ENCODE measurements at places on chromosomes 3 and 15.

- DNase-seq: no peak
Observed at GRCh38 chr3:119627461-119627860, 29.8 kb downstream of the PLA1A start.

- DNase-seq: no peak
Observed at GRCh38 chr3:25339225-25339624, 88.8 kb upstream of the RARB start.

- peak; percentile 7 for DNase-seq
Observed at GRCh38 chr3:113018536-113019181, 27.9 kb downstream of the GTPBP8 start.

GRCh38 chr15:51232581-51232980 lies 105.8 kb downstream of the CYP19A1 start:
- DNase-seq: no peak

GRCh38 chr3:11060500-11061251 lies 68.1 kb downstream of the SLC6A1 start:
- DNase-seq: peak; percentile 82

DNA sequence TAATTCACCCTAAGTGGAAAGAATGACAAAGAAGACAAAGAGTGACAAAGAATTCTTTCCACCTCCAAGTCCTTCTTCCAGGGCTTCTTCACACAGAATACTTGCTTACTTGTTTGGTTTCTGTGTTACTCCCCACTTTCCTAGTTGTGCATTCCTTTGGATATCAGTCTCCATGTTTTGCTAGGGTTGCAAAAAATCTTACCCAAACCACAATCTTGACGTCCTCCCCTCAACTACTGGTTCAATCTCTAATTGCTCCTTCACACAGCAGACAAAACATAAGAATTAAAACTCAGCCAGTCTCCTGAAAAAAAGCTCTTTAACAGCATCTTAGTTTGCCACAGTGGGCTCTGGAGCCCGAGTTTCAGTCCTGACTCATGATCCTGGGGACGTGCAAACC lies 297.6 kb upstream of the CHRNA7 start:
- no peak for DNase-seq

GRCh38 chr3:46705751-46706552 lies 4.8 kb downstream of the TMIE start:
- DNase-seq: peak; percentile 66

DNA sequence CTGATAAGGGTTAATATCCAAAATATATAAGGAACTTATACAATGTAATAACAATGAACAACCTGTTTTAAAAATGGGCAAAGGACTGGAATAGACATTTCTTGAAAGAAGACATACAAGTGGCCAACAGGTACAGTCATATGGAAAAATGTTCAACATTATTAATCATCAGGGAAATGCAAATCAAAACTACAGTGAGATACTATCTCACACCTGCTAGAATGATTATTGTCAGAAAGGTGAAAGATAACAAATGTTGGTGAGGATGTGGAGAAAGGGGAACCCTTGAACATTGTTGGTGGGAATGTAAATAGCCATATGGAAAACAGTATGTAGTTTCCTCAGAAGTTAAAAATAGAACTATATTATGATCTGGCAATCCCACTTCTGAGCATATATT lies 20.4 kb downstream of the GOLM2 start:
- DNase-seq: no peak

DNA sequence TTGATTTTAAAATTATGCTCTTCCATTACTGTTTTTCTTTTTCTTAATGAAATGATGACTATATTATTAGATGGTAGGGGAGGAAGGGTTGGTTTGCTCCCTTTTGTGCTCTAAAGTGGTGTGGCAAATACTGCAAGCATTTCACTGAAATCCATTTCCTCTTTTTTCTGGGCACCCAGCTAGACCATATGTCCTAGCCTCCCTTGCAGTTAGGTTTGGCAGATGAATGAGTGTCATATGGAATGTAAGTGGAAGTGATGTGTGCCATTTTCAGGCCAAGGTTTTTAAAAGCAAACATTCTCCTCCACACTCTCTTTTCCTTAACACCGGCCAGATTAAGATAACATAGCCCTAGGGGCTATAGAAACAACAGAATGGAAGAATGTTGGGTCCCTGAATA lies 363.0 kb downstream of the FGF12 start:
- DNase-seq: no peak

- DNase-seq: peak; percentile 24
Observed at GRCh38 chr3:111227216-111227615, 155.6 kb downstream of the NECTIN3 start.

DNA sequence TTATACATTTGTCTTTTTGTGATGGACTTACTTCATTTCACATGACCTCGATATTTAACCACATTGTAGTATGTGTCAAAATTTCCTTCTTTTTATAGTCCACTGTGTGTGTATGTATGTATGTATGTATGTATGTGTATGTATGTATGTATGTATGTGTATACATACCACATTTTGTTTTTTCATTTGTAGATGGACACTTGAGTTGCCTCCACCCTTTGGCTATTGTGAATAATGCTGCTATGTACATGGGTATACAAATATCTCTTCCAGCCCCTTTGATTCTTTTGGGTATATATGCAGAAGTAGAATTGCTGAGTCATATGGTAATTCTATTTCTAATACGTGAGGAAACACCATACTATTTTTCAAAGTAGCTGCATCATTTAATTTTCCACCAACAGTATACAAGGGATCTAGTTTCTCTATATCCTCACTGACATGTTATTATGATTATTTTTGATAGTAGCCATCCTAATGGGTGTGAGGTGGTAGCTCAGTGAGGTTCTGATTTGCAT lies 228.2 kb downstream of the OPA1 start:
- DNase-seq: no peak

DNA sequence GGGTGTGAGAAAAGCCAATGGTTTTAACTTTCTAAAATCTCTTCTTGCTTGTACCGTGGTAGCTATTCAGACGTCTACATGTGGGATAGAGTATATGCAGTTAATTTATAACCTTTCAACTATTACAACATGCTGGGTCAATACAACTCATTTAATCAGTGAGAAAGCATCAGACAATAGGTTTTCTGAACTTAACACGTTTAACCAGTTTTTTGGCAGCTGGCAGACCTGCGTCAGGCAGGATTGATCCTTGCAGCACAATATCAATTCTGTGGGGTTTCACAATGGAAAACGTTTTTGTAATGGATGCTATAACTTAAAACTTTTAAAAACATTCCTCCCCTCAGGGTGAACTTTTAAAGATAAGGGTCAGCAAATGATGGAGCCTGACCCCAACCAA lies 6.5 kb downstream of the GNB5 start:
- no peak for DNase-seq

DNA sequence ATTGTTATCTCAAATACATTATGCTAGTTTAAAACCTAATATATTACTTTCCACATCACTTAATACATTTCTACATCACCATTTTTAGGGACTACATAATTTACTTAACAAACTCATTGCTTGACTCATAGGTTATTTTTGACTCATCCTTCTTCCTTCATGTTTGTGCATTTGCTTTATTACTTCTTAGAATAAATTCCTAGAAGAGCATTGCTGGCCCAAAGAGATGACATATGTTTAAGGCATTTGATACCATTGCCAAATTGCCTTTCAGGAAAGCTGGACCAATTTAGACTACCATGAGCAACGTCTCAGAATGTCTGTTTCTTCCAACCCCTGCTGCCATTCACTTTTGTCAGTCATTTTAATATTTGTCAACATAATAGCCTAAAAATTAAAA lies 905.8 kb downstream of the IGSF11 start:
- DNase-seq: peak; percentile 34

DNA sequence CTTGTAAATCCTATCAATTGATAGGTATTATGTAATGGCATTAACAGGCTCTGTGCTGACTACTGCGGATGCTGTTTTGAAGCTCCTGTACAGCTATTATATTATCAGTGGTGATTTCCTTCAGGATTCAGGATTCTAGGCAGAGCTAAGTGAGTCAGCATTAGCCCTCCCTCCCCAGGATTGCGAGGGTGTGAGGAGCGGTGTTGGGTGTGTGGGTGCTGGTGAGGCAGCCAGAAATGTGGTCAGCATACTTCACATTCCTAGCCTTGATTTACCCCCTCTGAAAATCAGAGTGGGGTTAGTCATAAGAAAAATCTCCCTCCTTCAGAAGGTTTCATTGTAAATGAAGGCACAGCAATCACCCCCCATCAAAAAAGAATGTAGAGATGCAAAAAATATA lies 72.5 kb downstream of the SNTN start:
- peak; percentile 93 for DNase-seq

GRCh38 chr3:124621498-124621897 lies 108.8 kb upstream of the UMPS start:
- DNase-seq: no peak

DNA sequence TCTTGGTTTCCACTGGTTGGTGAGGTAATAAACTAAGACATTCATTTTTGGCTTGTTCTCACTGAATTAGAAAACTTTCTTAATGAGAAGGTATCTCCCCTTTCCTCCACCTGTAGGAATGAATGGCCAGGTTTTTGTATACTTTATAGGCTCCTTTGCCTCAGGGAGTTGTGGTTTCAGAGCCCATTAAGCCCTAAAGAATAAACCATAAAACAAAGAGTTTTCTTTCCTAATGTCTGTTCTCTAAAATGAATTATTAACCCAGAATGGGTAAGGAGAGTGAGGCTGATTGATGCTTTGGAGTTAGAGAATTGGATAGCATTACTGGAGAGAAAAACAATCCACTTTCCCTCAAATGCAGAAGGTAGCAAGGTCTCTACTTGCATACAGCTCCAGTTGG lies 67.6 kb downstream of the TIGIT start:
- DNase-seq: no peak

- DNase-seq: peak; percentile 64
Observed at GRCh38 chr15:66472176-66472999, 25.2 kb downstream of the SNAPC5 start.

DNA sequence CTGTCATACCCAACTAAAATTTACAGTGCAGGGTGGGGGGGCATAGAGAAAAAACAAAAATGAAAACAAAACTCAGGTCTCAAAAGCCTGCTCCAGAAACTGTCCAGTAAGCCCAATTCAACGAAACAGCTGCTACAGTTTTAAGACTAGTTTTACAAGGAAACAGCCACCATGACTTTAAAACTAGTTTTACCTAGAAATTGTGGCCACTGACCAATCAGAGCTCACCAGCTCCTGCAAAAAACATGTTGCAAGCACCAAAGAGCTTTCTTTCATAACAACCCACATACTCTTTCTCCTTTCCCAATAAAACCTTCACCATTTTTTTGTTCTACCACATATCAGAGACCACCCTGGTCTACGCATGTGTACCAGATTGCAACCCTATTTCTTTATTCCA lies 7.3 kb upstream of the CFAP91 start:
- no peak for DNase-seq

GRCh38 chr3:5675319-5675718 lies 487.8 kb downstream of the EDEM1 start:
- no peak for DNase-seq

GRCh38 chr15:49085696-49086459 lies 39.6 kb upstream of the SECISBP2L start:
- no peak for DNase-seq

GRCh38 chr3:56999547-56999946 lies 60.9 kb upstream of the SPATA12 start:
- no peak for DNase-seq

DNA sequence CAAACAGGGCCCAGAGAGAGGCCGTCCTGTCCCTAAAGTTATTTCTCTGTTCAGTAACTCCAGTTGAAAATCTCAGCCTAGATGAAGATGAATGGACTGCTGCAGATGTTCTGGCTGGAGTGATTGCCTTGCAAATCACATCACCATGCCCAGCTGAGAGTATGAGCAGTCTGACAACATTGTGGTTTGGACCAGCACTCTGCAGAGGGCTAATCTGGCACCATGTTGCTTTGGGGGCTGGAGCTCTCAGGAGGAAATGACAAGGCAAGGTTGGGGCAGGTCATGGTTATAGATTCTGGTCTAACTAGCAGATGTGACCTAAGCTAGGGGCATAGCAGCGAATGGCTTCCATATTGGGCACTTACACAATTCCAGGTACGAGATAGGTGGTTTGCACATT lies 314.2 kb downstream of the CLSTN2 start:
- DNase-seq: no peak

DNA sequence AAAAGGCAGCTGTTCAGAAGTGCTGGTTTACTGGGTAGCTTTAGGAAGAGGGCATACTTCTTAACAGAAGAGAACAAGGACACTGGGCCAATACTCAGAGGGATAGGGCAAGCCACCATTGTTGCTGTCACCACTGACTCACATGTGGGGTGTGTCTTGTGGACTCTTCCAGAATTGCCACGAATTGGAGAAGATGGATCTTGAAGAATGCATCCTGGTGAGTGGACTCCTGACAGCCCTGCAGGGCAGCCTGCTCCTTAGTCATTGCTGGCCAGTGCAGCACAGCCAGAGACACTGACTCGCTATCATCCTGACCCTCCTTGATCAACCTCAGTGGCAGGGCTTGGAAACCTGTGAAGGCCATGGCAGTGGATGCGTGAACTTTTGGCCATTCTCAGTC lies 62.3 kb downstream of the UBP1 start:
- no peak for DNase-seq

GRCh38 chr3:11558002-11558401 lies 85.7 kb downstream of the VGLL4 start:
- DNase-seq: no peak

GRCh38 chr15:65377105-65377975 lies 462 bp downstream of the IGDCC3 start:
- peak; percentile 57 for DNase-seq

DNA sequence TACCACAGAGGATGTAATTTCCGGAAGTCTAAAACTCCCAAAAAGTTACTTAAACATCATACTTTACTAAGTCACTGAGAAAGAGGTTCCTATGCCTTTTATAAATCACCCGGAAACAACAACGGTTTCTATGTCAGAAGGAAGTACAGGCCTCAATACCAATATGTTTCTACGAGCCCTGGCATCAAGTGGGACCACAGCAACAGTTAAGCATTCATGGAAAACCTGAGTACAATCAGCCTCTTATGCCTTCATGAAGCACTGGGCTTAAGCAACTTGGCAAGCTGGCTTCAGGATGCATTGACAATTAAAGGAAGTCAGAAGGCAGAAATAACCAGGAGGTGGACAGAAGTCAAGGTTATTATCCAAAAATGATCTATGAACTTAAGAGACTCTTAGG lies 19.1 kb upstream of the B3GNT5 start:
- no peak for DNase-seq

GRCh38 chr15:83866692-83867091 lies 212.8 kb downstream of the ADAMTSL3 start:
- DNase-seq: no peak

Measured in urothelium cell line (cell line).